ENCODE measurements at places on chromosomes 2 and 18. TPM values are rescaled to one million over a fixed set of nuclear protein-coding genes. Genes with fewer than 3 reads are reported as not detected.

Gene TIGD1
- total RNA-seq, result 7.3 TPM

Gene REG3A
- total RNA-seq, result not detected

Gene MC2R
- total RNA-seq, result not detected

Gene MTCL1
- total RNA-seq, result 16.1 TPM

Gene TMEM198
- total RNA-seq, result 4.6 TPM

Gene IL1R2
- 2.7 TPM for total RNA-seq

Gene PSD4
- 18.4 TPM for total RNA-seq

Gene UGT1A6
- total RNA-seq, result 3.4 TPM

Gene PLCL1
- total RNA-seq, result 23.7 TPM

Gene EPHA4
- total RNA-seq, result 74.2 TPM

Gene NT5DC4
- total RNA-seq, result not detected

Gene TEX44
- not detected for total RNA-seq

Gene TLX2
- not detected for total RNA-seq

Gene PXDN
- 210 TPM for total RNA-seq

Gene SYT4
- total RNA-seq, result 1.1 TPM

Gene KRCC1
- 11.2 TPM for total RNA-seq

Gene SIGLEC15
- 0.41 TPM for total RNA-seq

Gene C2orf69
- 10.2 TPM for total RNA-seq

Gene TMEM150A
- 20.2 TPM for total RNA-seq

Gene FOXI3
- 0.06 TPM for total RNA-seq

Gene CAPN10
- 28.1 TPM for total RNA-seq

Gene STARD6
- total RNA-seq, result not detected

Gene NCKAP1
- 114 TPM for total RNA-seq

Gene GCG
- not detected for total RNA-seq

Gene RAB6D
- not detected for total RNA-seq

Gene CLHC1
- total RNA-seq, result 18.7 TPM

All from metanephros (tissue), 2 donors.